ENCODE measurements at places on chromosomes 4 and X.

GRCh38 chr4:83241132-83241531 lies 43.5 kb downstream of the COQ2 start:
- DNase-seq: no peak

GRCh38 chrX:9390121-9390520 lies 74.7 kb upstream of the TBL1X start:
- no peak for DNase-seq

GRCh38 chr4:145734031-145734430 lies 54.1 kb downstream of the C4orf51 start:
- no peak for DNase-seq

- DNase-seq: no peak
Measured at GRCh38 chr4:107877361-107877760, 52.6 kb downstream of the SGMS2 start.

DNA sequence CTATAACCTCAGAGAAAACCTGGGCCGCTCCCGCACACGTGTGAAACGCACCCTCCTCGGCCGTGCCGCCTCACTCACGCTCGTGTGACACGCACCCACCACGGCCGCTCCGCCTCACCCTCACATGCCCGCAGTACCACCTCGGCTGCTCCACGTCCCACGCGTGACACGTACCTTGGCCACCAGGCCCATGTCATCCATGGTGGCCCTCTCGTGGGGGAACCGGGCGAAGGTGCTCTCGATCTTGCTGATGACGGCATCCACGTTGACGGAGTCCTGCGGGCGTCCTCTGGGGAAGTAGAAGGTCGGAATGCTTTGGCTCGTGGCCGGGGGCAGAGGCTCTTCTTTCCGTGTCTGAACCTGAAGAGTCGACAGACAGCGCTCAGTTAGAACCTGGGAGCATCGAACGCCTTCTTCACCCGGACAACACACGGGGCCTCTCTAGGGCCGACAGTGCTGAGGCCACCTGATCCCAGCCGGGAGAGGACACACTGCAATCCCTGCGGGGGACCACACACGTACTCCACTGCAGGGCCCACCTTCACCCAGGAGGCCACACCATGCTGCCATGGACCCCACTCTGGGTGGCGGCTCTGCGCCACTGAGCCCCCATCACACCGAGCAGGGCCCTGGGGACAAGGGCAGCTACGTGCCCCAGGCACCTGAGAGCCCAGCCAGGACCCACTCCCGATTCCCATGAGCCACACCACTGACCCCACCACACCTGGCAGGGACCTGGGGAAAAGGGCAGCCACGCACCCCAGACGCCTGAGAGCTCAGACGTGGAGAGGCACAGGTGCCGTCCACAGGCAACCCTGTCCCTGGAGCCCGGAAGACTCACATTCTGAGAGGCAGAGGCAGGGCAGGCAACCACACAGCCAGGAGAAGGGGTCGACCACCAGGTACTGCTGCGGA lies 25.2 kb downstream of the PPP2R3B start:
- DNase-seq: no peak

- no peak for DNase-seq
Measured at GRCh38 chr4:89939994-89940393, 45.3 kb downstream of the MMRN1 start.

- no peak for DNase-seq
Measured at GRCh38 chrX:41734530-41734929, 10.5 kb downstream of the GPR82 start.

- DNase-seq: no peak
Measured at GRCh38 chr4:88969271-88969670, 87.7 kb downstream of the FAM13A start.

GRCh38 chrX:41779941-41780340 lies 56.0 kb downstream of the GPR82 start:
- DNase-seq: no peak

DNA sequence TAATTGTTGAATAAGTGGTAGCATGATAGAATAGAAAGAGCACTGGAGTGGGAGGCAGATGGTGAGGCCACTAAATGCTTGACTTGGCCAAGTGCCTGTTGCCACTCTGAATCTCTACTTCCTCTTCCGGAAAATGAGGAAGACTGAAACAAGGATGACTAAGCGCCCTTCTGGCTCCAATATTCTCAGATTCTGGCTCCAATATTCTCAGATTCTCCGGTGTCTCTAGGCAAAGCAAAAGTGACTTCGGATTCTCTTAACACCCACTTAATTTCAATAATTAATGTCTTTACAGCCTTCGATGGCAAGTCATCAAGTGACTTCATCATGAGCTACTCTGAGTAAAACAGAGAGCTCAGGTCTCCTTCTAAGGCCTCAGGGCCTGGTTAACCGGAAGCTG lies 402.2 kb upstream of the FGF13 start:
- DNase-seq: no peak

GRCh38 chrX:99142745-99143144 lies 1267.3 kb downstream of the PCDH19 start:
- no peak for DNase-seq

GRCh38 chrX:43703211-43703791 lies 47.2 kb downstream of the MAOA start:
- DNase-seq: no peak

- DNase-seq: no peak
Measured at GRCh38 chr4:155552180-155552579, 114.5 kb upstream of the GUCY1A1 start.

GRCh38 chrX:153626863-153627674 lies 19.9 kb upstream of the DUSP9 start:
- no peak for DNase-seq

DNA sequence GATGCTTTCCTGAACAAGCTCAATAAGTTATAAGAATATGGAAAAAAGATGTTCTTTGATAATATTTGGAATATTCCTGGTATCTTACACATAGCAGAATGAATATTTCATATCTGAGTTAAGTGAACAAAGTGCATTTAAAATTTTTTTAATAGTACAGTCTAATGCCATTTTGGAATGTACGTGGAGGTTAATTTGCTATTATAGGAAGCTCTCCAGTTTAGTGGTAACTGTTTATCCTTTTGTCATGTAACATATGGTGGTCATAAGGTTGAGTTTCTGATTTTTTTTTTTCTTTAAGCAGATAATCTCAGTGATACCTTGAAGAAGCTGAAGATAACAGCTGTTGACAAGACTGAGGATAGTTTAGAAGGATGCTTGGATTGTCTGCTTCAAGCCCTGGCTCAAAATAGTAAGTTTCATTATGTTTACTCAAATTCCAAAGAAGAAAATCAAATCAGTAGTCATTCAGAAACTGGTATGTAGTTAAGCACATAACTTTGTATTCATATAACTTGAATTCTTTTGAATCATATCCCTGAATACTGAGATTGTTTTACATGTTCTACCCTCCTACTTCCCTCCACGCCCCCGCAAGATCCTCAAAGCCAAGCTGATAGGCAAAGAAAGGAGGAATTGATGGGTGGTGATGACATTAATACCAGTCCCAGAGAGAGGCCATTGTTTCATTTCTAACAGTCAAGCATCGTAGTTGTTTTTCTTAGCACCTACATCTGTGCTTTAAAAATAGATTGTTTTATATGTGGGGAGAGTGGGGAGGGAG lies 32.1 kb downstream of the RAP1GDS1 start:
- DNase-seq: no peak

DNA sequence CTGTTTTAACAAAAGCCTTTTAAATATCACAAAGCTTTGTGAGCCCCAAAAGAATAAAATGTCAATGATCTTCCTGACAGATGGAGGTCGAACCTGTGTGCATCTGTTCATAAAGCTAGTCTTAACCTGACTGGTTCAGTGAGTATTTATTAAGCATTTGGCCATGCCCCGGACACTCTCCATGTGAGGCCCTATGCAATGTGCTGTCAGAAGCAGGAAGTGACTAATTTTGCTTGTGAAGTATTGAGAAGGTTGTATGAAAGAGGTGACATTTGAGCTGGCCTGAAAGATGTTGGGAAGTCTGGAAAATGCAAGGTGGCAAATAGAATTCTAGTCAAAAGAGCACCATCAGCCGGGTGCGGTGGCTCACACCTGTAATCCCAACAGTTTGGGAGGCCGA lies 171.4 kb downstream of the MSL3 start:
- DNase-seq: no peak

DNA sequence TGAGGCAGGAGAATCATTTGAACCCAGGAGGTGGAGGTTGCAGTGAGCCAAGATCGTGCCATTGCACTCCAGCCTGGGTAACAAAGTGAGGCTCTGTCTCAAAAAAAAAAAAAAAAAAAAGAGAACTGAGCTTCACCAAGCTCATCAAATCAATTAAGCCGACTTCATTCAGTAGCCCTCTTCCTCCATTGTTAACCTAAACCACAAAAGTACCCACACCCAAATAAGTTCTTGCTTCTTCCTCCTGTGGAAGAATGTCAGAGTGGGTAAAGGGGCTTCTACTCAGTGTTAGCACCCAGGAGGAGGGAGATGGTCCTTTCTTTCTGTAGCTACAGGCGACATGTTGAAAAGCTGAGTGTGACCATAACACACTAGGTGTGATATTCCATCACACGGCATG lies 58.6 kb upstream of the CHRNA9 start:
- DNase-seq: no peak

GRCh38 chr4:100165809-100166208 lies 24.5 kb downstream of the DDIT4L start:
- DNase-seq: no peak

DNA sequence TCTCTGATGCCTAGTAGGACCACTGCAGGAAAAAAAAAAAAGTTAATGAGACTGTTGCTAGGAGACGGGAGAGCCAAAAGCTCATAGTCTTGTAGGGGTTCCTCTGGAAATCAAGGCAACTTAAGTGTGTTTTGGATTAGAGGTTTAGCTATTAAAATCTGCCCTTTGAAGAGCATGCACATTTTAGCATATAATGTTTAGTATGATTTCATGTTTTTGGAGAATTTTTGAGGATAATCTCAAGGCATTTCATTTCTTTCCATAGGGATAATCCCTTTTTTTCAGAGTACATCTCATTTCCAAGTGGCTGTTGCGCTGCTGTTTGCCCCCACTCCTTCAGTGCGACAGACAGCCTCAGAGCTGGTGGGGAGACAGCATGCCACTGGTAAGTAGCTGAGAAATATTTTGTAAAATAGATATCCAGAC lies at the start of gene LINC00632:
Gene LINC00632 (plus strand): TSS at position 339 of the 426 bp plus-strand sequence.
- DNase-seq: no peak

DNA sequence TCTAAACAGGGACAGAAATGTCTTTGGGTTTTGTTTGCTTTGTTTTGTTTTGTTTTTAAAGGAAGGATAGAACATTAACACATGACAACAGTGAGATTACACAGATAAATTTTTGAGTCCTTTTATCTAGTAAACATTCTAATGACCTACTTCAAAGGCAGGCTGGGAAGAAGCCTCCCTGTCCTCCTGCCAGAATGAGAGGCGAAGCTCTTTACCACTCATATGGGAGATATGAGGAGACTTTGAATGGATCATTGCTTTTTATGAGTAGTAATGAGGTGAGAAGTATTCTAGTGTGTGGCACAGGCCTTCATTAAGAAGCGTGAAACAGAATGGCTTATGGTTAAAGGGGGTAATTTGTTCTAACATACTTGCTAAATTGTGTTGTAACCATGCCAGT lies 172.0 kb downstream of the FBXO8 start:
- no peak for DNase-seq

DNA sequence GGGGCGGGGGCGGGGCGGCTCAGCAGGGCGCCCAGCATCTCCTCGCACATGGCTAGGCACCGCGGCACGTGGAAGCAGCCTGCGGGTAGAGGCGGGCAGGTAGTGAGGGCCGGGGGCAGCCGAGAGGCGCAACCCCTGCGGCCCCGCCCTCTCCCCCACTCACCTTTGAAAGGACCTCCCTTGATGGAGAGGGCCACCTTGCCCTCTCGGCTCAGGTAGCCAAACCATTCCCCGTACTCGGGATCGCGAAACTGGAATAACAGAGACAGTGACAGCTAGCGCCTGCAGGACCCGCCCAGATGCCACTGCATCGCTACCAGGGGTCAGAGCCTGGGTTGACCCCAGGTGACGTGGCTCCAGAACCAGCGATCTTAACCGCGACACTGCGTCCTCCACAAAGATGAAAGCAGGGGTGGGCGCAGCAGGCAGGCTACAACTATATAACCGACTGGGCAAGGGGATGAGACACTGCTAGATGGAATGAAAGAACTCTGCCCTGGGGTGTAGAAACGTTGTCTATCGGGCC lies 552 bp upstream of the NAA10 start:
- DNase-seq: no peak

GRCh38 chrX:2334237-2334636 lies 166.5 kb downstream of the DHRSX start:
- DNase-seq: no peak

- DNase-seq: no peak
Measured at GRCh38 chr4:41509451-41509866, 28.5 kb upstream of the LIMCH1 start.

GRCh38 chr4:6929339-6929811 lies 19.7 kb downstream of the TBC1D14 start:
- DNase-seq: no peak

GRCh38 chr4:186904101-186904500 lies 180.4 kb upstream of the FAT1 start:
- DNase-seq: no peak

DNA sequence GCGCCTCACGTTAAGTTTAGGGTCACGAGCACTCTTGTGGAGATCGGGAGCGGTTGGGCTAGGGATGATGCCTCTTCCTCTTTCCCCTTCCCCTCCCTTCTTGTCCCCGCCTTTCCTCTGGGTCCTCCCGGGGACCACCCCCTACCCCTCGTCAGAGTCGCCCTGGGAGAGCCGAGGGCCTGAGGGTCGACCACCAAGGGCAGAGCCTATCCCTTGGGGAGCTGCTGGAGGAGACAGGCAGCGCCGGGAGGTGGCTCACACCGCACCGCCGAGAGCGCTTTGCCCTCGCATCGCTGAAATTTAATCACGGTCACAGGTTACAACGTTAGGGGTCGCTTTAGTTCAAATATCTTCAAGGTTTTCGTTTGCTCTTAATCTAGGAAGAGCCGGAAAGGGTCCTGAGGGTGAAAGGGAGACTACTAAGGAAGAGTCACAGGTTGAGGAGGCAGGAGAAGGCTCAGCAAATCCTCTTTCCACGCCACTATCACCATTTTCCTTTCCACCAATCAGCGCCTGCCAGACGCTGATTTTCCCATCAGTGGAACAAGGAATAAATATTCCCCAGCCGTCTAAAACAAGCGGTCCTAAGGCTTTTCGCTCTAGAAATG lies 528 bp upstream of the SNCA start:
- no peak for DNase-seq

DNA sequence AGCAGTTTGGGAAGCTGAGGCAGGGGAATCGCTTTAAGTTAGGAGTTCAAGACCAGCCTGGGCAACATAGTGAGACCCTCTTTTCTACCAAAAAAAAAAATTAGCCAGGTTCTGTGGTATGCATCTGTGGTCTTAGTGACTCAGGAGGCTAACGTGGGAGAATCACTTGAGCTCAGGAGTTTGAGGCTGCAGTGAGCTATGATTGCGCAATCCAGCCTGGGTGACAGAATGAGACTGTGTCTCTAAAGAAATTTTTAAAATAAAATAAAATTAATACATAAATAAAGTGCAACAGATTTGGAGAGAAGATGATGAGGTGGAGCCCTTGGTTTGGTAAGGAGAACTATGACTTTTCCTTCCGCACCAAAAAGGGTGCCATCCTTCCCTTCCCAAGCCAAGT lies 436.9 kb downstream of the NLGN4X start:
- DNase-seq: no peak
